Heart left ventricle (tissue), 16 donors: ENCODE measurements at places on chromosomes 5 and 9.

DNA sequence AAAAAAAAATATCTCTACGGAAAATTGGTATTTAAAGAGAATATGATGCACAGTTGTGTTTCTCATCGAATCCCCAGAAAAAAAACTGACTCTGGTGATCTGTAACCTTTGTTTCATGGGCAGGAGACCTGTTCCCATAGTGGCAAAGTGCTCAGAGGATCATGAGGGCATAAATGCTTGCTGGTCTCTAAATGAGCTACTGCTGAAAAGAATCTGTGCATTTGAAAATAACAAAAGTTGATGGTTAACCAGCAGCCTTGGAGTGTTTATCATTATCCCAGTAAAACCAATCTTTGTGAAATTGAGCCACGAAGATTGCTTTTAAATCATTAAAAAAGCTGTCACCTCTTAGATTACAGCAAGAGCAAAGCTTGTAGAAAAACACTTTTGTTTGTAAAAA is 775.4 kb downstream of the MTRR start:
- H3K4me3 ChIP-seq, result no peak overlapping the region
- no peak overlapping the region for H3K27ac ChIP-seq
- no peaks in the 10 kb centered on the region for H3K27me3 ChIP-seq
- DNase-seq, result no peak

GRCh38 chr5:16507716-16508115 is 42.1 kb upstream of the ZNF622 start:
- H3K36me3 ChIP-seq, result no peaks in the 10 kb centered on the region
- no peaks in the 10 kb centered on the region for H3K27me3 ChIP-seq
- peak overlapping the region; percentile 77 for H3K27ac ChIP-seq
- H3K4me1 ChIP-seq, result peaks cover 12% of the 10 kb centered on the region
- peak overlapping the region; percentile 50 for H3K4me3 ChIP-seq

DNA sequence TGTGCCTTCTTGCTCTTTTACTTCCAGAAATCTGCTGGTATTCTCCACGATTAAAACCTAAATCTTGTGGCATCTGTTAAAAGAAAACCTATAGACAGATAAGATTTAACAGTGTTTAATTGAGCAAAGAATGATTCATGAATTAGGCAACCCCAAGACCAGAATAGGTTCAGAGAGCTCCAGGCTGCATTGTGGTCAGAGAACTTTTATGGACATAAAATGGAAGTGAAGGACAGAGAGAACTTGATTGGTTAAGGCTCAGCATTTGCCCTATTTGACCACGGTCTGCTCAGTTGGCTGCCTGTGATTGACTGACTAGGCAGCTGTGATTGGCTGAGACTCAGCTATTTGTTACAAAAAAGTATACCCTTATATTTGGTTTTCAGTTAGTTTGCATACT is 10.4 kb upstream of the SLC36A2 start:
- H3K4me1 ChIP-seq, result no peaks in the 10 kb centered on the region
- H3K27ac ChIP-seq, result no peak overlapping the region
- no peaks in the 10 kb centered on the region for H3K36me3 ChIP-seq
- H3K27me3 ChIP-seq, result no peaks in the 10 kb centered on the region
- no peak for DNase-seq

DNA sequence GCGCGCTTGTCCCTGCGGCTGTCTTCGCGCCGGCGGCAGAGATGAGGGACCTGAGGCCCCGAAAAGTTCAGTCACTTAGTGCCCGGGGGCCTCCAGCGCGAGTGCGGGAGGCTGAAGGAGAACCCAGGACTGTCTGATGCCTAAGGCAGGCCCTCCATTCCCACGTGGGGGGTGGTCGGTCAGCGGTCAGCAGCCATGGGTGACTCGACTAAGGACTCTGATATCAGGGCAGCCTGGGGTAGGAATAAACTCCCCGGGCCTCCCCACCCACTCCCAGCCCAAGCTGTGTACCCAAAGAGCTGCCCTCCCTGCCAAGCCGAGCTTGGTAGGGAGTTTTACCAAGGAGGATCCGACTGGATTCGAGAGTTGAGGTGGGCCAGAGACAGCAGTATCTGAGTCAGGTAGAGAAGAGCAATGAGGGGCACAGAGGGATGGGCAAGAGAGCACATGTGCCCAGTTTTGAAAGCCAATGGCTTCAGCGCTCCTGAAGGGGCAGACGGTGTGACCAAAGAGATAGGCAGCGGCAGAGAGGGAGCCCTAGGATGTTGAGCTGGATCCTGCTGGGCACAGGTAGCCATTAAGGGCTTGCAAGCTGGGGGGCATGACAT is 787 bp downstream of the FGFR4 start:
- peaks cover 6% of the 10 kb centered on the region for H3K4me1 ChIP-seq
- H3K27ac ChIP-seq, result no peak overlapping the region
- peak overlapping the region; percentile 47 for H3K4me3 ChIP-seq

- no peak overlapping the region for H3K27ac ChIP-seq
- no peaks in the 10 kb centered on the region for H3K27me3 ChIP-seq
- no peaks in the 10 kb centered on the region for H3K36me3 ChIP-seq
These were observed 5.7 kb downstream of the RABGAP1 start for GRCh38 chr9:122946461-122947005.

- DNase-seq, result peak; percentile 43
- H3K36me3 ChIP-seq, result no peaks in the 10 kb centered on the region
- no peaks in the 10 kb centered on the region for H3K27me3 ChIP-seq
- no peak overlapping the region for H3K27ac ChIP-seq
These were observed 523.5 kb upstream of the CLINT1 start for GRCh38 chr5:158382473-158382872.

DNA sequence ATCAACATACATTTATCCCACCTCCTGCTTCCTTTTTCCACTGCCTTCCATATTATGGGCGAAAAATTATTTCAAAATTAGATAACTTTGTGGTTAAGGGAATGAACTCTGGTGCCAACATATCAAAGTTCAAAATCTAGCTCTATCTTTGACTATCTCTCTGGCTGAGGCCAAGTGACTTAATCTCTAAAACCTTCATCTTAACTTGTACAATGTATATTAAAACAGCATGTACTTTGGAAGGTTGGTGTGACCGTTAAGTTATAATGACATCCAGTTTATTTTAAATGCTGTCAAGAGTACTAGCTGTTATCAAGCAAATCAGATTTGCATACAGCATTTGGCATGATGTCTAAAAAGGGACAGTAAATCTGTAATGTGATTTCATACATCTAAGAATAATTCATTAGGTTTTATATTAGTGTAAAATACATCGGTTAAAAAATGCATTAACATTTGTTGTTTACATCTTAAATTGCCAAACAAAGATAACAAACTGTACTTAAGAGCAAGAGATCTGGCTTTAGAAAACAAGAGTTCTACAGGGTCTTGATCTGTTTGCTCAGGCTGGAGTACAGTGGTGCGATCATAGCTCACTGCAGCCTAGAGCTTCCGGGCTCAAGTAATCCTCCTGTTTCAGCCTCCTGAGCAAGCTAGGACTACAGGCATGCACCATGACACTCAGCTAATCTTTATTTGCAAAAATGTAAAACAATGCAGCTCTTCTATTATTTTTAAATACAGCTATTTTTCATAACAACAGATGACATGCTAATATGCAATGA is 102.8 kb downstream of the CDH18 start:
- no peaks in the 10 kb centered on the region for H3K36me3 ChIP-seq
- no peaks in the 10 kb centered on the region for H3K4me1 ChIP-seq
- H3K4me3 ChIP-seq, result no peak overlapping the region
- no peak overlapping the region for H3K27ac ChIP-seq

DNA sequence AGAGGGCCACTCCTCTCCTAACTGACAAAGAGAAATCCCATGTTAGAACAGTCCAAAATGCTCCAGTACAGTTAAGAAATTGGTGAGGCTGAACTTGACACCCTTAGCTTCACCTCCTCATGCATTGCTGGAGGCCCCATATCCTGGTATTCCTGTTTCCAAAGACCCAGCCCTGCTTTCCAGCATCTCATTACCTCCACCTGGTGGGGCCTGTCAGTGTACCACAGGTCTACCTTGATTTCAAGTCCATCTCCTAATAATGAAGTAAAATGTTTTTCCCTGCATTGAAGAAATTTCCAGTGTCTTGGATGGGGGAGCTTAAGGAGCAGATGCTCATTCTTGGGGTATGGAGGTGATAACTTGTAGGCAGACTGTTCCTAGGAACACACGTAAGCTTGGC is 70.6 kb upstream of the S1PR3 start:
- no peak for DNase-seq
- no peaks in the 10 kb centered on the region for H3K27me3 ChIP-seq
- no peak overlapping the region for H3K27ac ChIP-seq
- H3K4me1 ChIP-seq, result no peaks in the 10 kb centered on the region
- H3K4me3 ChIP-seq, result no peak overlapping the region

GRCh38 chr5:178074266-178074952 is 38.9 kb upstream of the N4BP3 start:
- H3K27me3 ChIP-seq, result peaks cover 13% of the 10 kb centered on the region
- no peak overlapping the region for H3K27ac ChIP-seq
- H3K36me3 ChIP-seq, result no peaks in the 10 kb centered on the region
- no peaks in the 10 kb centered on the region for H3K4me1 ChIP-seq
- no peak overlapping the region for H3K4me3 ChIP-seq

DNA sequence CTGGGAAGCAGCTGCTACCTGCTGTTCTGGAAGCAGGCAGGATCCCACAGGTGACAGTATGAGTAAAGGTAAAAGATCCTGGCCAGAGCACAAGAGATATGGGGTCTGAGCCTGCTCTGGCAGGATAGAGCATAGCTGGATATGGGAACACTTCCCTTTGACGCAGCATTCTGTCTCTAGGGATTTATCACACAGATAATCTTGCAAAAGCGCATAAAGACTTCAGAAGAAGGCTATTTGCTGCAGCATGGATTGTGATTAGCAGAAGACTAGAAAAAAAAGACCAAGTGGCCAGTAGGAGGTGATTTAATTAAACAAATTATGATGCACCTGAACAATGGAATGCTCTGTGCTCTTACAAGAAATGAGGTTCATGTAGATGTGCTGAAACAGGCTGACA is 52.4 kb upstream of the PWWP2A start:
- no peak for DNase-seq
- no peak overlapping the region for H3K4me3 ChIP-seq
- no peaks in the 10 kb centered on the region for H3K36me3 ChIP-seq
- H3K4me1 ChIP-seq, result peaks cover 16% of the 10 kb centered on the region
- peak overlapping the region; percentile 34 for H3K27ac ChIP-seq

- no peak overlapping the region for H3K27ac ChIP-seq
- DNase-seq, result no peak
- no peaks in the 10 kb centered on the region for H3K36me3 ChIP-seq
- H3K4me3 ChIP-seq, result no peak overlapping the region
- no peaks in the 10 kb centered on the region for H3K27me3 ChIP-seq
- H3K4me1 ChIP-seq, result peaks cover 3% of the 10 kb centered on the region
These were observed 31.1 kb downstream of the SEMA6A start for GRCh38 chr5:116543501-116543900.

- H3K4me3 ChIP-seq, result no peak overlapping the region
- no peaks in the 10 kb centered on the region for H3K4me1 ChIP-seq
- no peak for DNase-seq
- no peaks in the 10 kb centered on the region for H3K27me3 ChIP-seq
- peak overlapping the region; percentile 23 for H3K27ac ChIP-seq
These were observed 37.4 kb upstream of the GRAMD2B start for GRCh38 chr5:126385524-126386502.

GRCh38 chr9:138016406-138017187 is 139.0 kb downstream of the CACNA1B start:
- no peaks in the 10 kb centered on the region for H3K27me3 ChIP-seq
- no peaks in the 10 kb centered on the region for H3K4me1 ChIP-seq
- H3K4me3 ChIP-seq, result no peak overlapping the region
- H3K27ac ChIP-seq, result no peak overlapping the region
- H3K36me3 ChIP-seq, result no peaks in the 10 kb centered on the region

GRCh38 chr9:96478829-96479371 is 28.9 kb downstream of the HABP4 start:
- H3K4me1 ChIP-seq, result no peaks in the 10 kb centered on the region
- DNase-seq, result no peak
- H3K27me3 ChIP-seq, result no peaks in the 10 kb centered on the region
- H3K36me3 ChIP-seq, result no peaks in the 10 kb centered on the region
- no peak overlapping the region for H3K27ac ChIP-seq

GRCh38 chr9:112792670-112793069 is 42.1 kb downstream of the SNX30 start:
- no peak overlapping the region for H3K4me3 ChIP-seq
- H3K27me3 ChIP-seq, result no peaks in the 10 kb centered on the region
- no peak overlapping the region for H3K27ac ChIP-seq
- H3K4me1 ChIP-seq, result peaks cover 8% of the 10 kb centered on the region
- H3K36me3 ChIP-seq, result no peaks in the 10 kb centered on the region
